ENCODE measurements at places on chromosomes 5 and 9. TPM values are rescaled to one million over a fixed set of nuclear protein-coding genes. Genes with fewer than 3 reads are reported as not detected.

The SH2D3C gene
- 5.8 TPM for total RNA-seq

The TAS2R1 gene
- not detected for total RNA-seq

The MSX2 gene
- total RNA-seq, result 5.6 TPM

DNA sequence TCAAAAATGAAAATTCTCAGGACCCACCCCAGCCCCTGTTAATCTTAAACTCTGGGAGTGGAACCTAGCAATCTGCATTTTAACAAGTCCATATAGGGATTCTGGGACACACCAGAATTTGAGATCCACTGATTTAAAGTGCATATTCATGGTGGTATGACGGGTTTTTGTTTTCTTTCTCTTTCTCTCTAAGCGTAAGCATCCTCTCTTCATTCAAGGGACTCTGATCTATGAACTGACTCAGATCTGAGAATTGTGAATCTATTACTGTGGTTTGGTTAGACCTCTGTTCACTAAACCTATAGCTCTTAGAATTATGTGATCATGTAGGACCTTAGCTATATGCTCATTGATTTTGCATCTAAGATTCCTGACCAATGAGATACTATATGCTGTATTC, 565.2 kb downstream of the CCDC171 start:
- DNase-seq, result no peak

DNA sequence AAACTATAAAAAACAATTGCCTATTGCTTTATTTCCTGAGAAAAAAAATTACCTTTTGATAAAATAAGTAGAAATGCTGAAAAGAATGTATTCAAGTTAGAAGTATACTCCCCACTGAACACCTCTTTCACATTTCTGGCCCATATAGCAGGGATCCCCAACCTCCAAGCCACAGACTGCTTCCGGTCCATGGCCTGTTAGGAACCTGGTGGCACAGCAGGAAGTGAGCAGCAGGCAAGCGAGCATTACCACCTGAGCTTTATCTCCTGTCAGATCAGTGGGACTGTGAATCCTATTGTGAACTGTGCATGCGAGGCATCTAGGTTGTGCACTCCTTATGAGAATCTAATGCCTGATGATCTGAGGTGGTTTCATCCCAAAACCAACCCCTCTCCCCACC, 563.9 kb downstream of the RAB3C start:
- DNase-seq, result no peak

- DNase-seq, result no peak
These were observed 8.9 kb upstream of the BNC2 start for GRCh38 chr9:16879416-16879815.

- DNase-seq, result no peak
These were observed 170.3 kb upstream of the WWC1 start for GRCh38 chr5:168121138-168121494.

DNA sequence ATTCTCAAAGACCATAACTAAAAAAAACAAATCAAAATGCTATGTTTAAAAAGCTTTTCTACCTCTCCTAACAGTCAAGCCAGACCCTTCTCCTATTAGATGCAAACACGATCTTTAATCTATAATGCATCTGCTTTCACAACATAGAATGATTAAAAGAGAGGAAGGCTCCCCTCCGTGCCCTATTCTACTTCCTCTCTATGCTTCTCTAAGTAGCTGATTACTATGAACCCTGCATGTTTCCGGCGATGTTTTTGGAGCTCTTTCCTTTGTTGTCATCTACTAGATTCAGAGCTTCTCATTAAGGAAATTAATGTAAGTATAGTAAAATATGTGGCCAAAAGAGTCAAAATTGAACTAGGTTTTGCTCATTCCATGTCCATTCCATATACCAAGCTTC, 29.2 kb upstream of the CEP120 start:
- DNase-seq, result no peak

- no peak for DNase-seq
These were observed 290.5 kb downstream of the DOCK8 start for GRCh38 chr9:504921-505740.

DNA sequence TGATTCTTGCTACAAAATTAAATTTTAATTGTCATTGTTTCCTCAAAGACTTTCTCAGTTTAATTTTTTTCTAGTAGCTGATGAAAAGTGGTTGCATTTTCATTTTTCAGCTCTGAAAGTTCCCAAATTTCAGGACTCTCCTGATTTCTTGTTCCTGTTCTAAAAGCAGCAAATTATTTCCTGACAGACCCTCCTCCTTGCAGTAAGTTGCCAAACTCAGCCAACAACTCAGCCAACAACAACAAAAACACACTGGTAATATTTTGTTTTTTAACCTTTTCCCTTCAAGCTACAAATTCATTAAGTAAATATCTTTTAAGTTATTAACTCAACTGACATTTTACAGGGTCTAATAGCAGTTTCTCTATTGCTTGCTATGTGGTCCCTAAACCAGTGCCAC, 487.8 kb upstream of the NUDT12 start:
- DNase-seq, result no peak

DNA sequence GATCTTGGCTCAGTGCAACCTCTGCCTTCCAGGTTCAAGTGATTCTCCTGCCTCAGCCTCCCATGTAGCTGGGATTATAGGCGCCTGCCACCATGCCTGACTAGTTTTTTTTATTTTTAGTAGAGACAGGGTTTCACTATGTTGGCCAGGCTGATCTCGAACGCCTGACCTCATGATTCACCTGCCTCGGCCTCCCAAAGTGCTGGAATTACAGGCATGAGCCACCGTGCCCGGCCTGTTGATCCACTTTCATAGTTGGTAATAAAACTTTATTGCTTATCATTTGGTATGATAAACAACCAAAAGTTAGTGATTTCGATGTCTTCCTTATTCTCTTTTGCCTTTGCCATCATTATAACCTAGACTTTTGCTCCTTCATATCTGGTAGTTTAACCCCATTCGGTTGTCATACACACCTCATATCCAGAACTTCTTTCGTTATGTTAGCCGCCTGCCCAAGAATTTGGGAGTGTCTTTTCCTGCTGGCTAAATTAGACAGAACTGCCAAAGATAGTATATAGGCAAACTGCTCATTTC, 45.0 kb downstream of the UBE2R2 start:
- no peak for DNase-seq

GRCh38 chr5:63690546-63690945, 271.7 kb downstream of the HTR1A start:
- no peak for DNase-seq

Measured in astrocyte (in vitro differentiated cells and primary cell).